Cerebellar cortex (tissue), 1 donor: ENCODE measurements at places on chromosomes 2 and 18.

DNA sequence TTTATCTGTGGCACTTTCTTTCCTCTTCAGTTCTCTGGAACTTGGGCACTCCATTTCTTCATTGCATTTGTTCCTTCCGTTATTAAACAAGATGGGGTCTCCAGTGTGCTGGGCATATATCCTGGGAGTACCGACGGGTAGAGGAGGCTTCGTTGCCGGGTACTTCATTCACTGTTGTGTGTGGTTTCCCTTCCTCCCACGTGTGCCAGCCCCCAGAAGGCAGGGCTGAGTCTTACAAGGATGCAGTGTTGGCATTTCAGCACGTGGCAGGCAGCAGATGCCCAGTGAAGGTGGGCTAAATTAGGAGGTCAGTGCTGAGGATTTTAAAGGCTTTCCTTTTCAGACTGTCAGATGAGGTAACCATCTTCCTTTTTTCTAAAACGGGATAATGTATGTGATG is 58.6 kb downstream of the MGAT5 start:
- DNase-seq = no peak

- DNase-seq = no peak
These were observed 45.6 kb upstream of the TMEM178A start for GRCh38 chr2:39620067-39620466.

GRCh38 chr2:85353876-85354285 is 447 bp downstream of the RETSAT start:
- peak; percentile 16 for DNase-seq

DNA sequence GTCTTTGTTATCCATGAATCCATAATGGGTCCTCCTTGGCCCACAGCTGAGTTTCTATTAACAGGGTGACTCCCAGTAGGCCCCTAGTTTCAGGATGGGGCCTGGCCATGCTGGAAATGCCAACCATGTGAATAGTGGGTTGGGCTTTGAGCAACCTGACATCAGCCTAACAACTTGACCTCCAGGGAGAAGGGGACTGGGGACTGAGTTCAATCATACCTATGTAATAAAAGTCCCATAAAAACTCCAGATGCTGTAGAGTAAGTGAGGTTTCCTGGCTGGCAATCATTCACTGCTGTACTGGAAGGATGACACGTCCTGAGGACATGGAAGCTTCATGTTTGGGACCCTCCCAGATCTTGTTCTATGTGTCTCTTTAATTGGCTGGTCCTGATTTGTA is 7.9 kb downstream of the REV1 start:
- DNase-seq = no peak

GRCh38 chr2:104448661-104449440 is 405.1 kb upstream of the POU3F3 start:
- DNase-seq = no peak

GRCh38 chr2:231330311-231330710 is 65.2 kb upstream of the B3GNT7 start:
- no peak for DNase-seq

- no peak for DNase-seq
These were observed 25.3 kb upstream of the UBE2E3 start for GRCh38 chr2:180955101-180955500.

DNA sequence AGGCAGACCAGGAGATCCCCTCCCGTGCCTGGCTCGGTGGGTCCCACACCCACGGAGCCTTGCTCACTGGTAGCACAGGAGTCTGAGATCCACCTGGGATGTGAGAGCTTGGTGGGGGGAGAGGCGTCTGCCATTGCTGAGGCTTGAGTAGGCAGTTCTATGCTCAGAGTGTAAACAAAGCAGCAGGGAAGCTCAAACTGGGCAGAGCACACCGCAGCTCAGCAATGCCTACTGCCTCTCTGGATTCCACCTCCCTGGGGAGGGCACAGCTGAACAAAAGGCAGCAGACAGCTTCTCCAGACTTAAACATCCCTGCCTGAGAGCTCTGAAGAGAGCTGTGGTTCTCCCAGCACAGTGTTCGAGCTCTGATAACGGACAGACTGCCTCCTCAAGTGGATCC is 85.1 kb downstream of the UGP2 start:
- DNase-seq = no peak

DNA sequence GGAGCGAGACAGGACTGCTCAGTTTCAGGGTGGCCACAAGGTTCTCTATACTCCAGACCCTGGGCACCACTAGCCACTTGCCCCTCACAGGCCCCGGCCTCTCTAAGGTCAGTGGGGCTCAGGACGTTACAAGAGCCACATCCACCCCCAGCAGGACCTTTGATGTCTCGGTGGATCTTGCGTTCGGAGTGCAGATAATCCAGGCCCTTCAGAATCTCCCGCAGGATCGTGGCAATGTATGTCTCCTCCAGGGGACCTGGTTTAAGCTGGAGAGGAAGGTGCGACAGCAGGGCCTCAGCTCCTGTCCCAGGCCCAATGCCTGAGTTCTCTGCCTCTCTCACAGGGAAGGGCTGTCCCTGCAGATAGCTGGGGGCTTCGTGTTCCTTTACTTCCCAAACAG is 8.4 kb downstream of the STK25 start:
- no peak for DNase-seq

GRCh38 chr2:46748121-46748520 is 167.5 kb downstream of the MCFD2 start:
- DNase-seq = no peak
